ENCODE measurements at places on chromosomes 2 and 18.

GRCh38 chr18:28287146-28287545 lies 110.2 kb upstream of the CDH2 start:
- DNase-seq: no peak

GRCh38 chr18:60898111-60898510 lies 435.1 kb upstream of the CDH20 start:
- no peak for DNase-seq

DNA sequence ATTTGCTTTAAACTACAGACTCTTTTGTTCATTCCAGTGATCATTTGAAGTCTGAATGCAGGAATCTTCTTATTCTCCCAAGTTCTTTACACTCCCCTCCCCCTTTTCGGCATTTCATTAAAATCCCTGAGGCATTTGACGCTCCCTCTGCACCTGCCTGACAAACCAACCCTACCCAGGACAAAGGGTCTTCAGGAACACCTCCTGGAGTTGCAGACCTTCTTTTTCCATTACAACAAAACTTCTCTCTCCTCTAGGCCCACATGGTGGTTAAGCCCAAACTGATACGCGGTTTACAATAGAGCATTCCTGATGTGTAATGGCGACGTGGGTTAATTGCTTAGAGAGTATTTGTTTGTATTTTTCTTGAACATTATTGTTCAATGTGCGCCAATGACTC lies 367.4 kb downstream of the FBXO15 start:
- no peak for DNase-seq

GRCh38 chr2:109558076-109558882 lies 55.5 kb downstream of the SEPTIN10 start:
- no peak for DNase-seq

GRCh38 chr2:165450156-165450555 lies 19.3 kb upstream of the CSRNP3 start:
- no peak for DNase-seq
